Left kidney (tissue), 8 donors: ENCODE measurements at places on chromosomes 6 and 20.

DNA sequence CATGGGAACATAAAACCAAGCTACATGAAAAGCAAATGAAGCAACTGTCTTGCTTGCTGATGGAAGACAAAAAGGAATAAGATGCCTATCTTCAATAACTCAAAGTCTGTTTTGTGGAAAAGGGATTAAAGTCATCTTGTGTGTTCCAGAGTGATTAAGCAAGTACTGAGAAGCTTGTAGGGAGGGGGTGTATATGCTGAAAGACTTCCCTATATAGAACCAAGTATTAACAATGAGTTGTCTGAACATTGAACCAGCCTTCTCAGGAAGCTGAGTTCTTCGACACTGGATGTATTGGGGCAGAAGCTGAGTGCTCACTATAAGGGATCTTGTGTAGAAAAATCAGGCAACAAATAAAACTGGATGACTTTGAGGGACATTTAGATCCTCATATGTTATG lies 451.8 kb downstream of the CD83 start:
- no peak for DNase-seq

DNA sequence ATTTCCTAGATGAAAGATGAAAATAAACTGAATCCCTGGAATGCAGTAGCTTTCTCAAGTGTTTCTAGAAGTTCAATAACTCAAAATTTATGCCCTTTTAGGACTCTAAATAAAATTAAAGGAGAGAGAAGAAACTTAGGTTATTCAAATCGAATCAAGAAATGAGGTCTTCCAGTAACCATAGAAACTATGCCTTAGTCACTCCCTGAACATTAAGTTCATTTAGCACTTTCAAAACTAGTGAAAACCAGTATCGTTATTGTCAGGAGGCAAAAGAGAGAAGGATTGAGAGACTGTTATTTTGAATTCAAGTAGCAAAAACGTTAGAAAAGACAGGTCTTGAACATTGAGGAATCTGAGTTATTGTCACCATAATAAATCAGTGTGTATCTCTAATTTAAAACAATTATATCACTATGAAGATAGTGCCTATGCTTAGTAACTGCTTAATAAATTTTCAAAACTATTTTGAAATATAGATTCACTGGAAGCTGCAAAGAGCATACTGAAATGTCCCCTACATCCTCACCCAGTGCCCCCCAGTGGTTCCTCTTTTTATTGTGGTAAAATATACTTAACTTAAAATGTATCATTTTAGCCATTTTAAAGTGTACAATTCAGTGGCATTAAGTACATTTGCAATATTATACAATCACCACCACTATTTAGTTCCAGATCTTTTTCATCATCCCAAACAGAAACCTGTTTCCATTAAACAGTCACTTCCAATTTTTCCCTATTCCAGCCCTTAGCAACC lies 4.6 kb downstream of the RPP21 start:
- DNase-seq: no peak

DNA sequence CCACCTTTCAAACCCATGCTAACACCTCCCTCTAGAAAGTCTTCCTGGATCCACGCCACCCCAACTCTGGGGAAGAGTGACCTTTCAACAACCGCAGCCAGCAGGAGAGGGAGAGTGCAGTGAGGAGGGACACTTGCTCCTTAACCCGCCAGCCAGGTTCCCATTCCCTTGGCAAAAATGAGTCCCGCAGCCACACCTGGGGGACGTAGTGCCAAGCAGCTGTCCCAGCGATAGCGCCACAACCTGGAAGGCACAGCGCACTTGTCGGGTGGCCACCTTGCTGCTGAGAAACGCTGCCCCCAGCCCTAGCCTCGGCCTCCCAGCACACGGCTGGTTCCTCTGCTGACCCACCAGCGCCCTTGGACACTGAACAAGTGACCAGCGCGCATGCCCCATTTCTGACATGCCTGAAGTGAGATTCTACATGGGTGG lies 119.3 kb downstream of the JPH2 start:
- DNase-seq: no peak

DNA sequence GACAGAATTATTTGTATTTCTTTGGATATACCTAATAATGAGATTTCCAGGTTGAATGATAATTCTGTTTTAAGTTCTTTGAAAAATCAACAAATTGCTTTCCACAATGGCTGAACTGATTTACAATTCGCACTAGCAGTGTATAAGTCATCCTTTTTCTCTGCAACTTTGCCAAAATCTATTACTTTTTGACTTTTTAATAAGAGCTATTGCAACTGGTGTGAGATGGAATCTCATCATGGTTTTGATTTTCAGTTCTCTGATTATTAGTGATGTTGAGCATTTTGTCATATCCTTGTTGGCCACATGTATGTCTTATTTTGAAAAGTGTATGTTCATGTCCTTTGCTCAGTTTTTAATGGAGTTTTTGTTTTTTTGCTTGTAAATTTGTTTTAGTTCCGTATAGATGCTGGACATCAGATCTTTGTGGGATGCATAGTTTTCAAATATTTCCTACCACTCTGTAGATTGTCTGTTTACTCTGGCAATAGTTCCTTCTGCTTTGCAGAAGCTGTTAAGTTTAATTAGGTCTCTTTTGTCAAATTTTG lies 409.8 kb upstream of the CITED2 start:
- no peak for DNase-seq

DNA sequence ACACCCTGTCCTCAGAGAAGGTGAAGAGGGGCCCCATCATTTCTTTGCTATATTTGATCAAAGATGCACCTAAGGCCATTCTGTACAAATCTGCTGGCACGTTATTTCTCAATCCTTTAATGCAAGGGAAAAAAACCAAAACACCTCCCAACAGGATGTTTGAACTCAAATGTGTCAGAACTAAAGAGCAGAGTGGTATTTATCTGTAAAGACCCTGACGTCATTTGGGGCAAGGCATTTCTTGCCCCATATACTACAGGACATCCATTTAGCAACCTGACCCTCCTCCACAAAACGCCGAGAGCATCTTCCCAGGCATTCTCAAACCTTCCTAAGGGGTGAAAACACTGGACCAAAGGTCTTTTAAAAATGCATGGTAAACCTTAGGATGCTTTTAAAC lies 50.8 kb downstream of the ZMYND8 start:
- DNase-seq: no peak
